Activated CD8-positive, alpha-beta memory T cell treated with anti-CD3 and anti-CD28 coated beads for 24 hours (primary cell): ENCODE measurements at places on chromosomes 7 and 10.

DNA sequence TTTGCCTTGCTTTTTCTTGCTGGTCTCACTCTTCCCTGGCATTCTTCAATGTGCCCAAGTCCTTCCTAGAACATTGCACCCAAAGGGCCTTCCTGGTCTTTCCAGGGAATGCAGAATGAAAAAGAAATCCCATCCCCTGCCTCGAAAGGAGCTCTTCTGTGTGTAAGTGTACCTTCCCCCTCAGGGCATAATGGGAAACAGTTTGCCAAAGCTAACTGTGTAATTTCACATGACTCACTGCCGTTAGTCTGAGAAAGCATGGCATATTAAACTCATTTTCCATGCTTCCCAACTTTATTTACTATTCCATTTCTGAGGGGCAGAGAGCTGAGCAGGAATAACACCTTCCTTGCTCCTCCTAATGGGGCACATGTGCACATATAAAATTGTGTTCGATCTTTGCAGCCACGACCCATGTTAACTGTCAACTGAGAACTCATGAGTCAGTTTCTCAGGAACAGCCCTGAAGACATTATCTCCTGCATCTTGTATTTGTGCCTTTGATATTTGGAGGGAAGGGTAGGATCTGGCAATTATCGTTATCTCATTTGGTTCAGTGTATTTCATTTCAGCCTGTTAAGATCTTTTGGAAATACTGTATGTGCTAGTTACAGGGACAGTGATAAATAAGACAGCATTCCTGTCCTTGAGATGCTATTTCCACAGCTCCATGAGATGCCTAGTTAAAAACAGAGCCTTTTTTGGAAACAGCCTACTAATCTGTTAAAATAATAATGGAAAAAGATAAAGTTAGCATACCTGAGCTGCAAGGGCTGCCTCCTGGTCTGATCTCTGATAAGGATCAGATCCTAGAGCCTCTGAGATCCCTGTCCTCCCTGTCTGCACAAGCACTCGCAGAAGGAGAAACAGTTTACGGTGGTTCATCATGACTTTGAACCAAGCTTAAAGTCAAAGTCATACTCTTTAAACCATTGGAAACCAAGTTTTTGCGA, 42.3 kb downstream of the IKZF1 start:
- no peak for DNase-seq

DNA sequence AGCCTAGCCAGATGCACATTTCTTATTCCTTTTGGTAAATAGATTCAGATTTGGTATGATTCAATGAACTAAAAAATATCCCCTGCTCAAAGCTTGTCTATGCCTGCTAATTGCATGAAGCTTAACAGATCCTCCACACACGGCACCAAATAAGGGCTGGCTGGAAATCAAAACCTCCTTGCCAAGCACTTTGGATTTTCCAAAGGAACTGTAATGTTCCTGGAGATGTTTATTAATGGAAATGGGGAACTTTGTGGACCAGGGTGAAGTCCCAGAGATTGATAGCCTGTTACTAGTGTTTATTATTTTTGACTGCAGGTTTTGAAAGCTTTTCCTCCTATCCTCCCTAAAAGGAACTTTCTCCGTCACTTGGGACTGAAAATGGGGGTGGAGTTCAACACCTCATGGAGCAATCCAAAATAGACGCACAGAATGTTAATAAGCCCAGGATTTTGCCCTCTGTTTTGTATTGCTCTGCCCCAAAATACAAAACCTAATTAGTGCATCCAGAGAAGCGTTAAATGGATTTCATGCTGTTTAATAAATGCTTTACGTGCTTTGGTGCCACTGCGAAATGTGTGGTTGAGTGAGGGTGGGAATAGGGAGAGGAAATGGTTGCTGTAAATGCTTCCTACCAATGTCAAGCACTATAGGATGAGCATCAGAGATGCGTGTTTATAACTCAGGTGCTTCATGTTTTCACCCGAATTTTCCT, 1027.7 kb downstream of the LRMDA start:
- no peak for DNase-seq

DNA sequence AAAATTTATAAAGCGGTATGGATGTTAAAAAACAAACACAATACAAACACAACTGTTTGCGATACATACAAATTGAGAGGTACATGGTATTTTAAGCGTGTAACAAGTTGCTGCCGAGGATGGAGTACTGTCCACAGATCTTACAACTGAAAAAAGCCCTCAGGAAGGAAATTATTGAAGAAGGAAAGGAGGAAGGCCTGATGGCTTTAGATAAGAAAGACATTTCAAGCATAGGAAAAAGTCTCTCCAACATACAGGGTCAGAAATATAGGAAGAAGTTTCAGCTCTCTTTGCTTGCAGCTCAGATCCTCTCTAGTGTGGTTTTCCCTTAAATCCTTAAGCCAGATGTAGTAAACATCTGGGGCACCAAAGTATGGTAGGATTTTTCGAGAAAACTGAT, 25.0 kb downstream of the RBM28 start:
- no peak for DNase-seq

DNA sequence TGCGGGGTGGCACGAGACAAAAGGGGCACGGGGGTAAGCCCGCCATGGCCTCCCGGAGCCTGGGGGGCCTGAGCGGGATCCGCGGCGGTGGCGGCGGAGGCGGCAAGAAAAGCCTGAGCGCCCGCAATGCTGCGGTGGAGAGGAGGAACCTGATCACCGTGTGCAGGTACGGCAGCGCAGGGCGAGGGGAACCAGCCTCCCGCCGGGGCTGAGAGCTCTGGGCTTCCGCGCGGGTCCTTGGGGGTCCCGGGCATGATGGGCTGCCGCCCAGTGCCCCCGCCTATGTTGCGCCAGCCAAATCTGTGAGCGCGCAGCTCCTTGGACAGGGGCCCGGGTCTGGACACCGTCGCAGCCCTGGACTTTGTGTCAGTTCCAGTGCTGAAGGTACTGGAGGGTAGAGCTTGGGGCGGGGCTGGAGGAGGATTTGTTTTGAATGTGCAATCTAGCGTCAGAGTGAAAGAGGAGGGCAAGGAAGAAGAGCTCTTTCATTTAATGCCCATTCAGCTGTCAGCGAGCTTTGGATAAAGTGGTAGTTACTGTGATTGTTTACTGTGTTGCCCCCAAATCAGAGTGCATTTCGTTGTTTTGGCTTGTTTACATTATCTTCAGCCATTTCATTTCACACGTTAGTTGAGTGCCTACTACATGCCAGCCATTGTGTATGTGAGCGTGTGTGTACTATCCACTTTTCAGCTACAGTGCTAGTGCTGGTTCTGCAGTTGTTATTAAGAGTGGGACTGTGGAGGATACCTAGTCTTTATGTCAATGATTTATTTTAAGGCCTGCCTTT, 777 bp downstream of the RUNDC3B start:
- DNase-seq, result peak; percentile 70

DNA sequence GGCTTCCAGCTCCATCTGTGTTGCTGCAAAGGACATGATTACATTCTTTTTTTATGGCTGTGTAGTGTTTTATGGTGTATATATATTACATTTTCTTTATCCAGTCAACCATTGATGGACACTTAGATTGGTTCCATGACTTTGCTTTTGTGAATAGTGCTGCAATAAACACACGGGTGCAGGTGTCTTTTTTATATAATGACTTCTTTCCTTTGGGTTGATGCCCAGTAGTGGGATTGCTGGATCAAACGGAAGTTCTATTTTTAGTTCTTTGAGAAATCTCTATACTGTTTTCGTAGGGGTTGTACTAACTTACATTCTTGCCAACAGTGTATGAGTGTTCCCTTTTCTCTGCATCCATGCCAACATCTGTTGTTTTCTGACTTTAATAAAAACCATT, 189.7 kb downstream of the ACTR3B start:
- DNase-seq, result no peak

GRCh38 chr10:132264966-132265889, 42.5 kb downstream of the STK32C start:
- DNase-seq, result no peak
